Jurkat, Clone E6-1 (cell line): ENCODE measurements at places on chromosomes 12 and 14.
A peak's percentile ranks its signal among the peaks of the same experiment; 100 is the strongest.

GRCh38 chr12:86530996-86531655 lies 274.9 kb upstream of the MGAT4C start:
- no peak for DNase-seq

DNA sequence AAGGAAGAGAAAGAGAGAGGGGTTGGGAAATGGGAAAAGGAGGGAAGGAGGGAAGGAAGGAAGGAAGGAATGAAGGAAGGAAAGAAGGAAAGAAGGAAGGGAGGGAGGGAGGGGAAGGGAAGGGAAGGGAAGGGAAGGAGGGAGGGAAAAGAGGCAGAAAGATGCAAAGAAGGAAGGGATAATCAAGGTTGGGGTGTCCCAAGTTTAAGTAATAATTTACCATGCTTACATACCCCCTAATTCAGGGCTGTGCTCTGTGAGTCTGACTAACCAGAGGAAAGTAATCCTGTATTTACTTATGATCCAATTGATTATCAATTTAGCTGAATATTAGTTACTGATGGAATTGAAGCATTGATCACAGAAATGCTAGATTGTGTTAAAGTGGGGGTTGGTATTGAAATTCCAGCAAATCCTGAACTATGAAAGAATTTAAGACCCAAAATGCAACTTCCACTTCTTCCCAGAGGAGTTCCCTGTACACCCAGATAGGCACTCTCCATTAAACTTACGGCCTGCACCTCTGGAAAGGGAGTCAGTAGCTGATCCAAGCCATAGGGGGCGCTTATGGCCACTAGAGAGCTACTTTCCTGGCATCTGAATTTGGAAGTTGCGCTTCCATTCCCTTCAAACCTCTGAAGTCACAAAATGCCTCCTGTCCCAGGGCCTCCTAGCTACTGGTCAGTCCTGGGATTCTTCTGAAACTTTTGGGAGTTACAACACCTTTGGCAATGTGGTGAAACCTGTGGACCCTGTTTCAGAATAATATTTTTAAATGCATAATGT lies 162.7 kb upstream of the PWP1 start:
- no peak for DNase-seq

DNA sequence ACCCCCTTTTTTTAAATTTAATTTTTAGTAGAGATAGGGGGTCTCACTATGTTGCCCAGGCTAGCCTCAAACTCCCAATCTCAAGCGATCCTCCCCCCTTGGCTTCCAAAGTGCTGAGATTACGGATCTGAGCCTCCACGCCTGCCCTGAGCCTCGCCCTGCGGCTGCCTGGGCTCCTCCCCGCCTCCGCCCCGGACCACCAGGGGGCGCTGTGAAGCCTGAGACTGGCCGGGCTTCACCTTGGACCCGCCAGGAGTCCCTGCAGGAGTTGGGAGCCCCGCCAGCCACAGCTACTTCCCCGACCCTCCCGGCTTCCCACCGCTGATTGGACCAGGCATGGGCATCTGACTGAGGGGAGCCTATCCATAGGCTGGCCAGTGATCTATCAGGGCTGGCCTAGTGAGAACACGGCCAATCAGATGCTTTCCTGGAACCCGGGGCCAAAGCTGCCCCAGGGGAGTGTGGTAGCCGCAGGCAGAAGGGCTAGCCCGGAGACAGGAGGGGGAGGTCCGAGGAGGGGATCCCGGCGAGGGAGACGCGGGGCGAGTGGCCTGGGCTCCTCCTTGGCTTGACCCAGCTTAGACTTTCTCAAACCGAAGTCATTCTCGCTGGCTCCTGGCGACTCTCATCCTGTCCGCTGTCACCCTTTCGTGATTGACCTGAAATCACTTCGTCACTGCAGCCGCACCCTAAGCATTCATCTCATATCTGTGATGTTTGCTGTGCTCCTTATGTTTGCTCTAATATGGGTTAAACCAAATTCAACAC lies 15.1 kb upstream of the ANKRD9 start:
- DNase-seq: peak; percentile 96

GRCh38 chr14:35123388-35123703 lies 994 bp downstream of the PRORP start:
- DNase-seq: no peak

DNA sequence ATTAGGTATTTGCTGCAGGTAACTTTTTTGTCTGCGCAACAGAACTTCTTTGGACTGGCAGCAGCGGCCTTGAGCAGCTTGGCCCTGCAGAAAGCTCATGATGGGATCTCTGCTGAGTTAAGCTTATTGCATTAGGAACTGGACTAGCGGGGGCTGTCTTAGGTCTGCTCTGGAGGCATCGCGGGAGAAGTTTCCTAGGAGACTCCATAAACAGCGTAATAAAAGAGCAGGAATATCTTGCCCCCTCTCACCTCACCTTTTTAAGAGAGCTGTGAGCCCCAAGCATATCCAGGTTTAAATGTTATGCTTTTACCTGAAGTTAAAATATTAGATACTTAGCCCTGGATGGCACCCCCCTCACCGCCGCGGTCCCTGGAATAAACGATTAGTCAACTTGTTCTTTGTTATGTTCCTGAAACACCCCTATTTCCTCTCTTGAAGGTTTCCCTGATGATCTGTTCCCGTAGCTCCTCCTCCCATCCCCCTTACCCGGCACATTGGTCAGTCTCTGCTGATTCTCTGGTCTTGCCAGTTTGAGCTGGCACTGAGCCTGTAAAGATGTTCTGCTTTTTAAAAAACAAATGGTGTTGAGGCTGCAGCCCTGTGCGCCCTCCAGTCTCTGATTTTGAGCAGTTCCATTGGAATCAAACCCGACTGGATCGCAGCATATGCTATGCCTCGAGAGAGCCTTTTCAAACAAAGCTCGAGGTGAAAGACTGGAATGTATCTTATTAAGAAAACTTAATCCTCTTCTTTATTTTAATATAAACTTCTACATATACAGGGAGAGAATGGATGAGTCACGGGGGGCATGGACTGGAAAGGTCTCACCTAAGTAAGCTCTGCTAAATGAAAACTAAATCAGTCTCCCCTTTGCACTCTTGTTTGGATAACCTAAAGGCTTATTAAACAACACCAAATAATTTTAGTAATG lies 1.9 kb downstream of the MLXIP start:
- no peak for DNase-seq

- DNase-seq: no peak
Observed at GRCh38 chr12:88566430-88566829, 13.8 kb downstream of the KITLG start.

DNA sequence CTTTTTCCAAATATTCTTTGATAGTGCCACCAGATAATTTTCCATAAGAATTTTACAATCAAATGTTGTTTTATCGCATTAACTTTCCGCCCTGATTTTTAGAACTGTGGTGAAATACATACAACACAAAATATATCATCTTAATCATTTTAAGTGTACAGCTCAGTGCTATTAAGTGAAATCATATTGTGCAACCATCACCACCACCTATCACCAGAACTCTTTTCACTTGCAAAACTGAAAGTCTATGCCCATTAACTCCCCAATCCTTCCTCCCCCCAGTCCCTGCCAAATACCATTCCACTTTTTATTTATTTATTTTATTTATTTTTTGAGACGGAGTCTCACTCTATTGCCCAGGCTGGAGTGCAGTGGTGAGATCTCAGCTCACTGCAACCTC lies 36.6 kb downstream of the CDKL1 start:
- DNase-seq: no peak

- no peak for DNase-seq
Observed at GRCh38 chr12:50633955-50634354, 129.2 kb downstream of the DIP2B start.

- no peak for DNase-seq
Observed at GRCh38 chr12:115412831-115413230, 728.9 kb upstream of the TBX3 start.

DNA sequence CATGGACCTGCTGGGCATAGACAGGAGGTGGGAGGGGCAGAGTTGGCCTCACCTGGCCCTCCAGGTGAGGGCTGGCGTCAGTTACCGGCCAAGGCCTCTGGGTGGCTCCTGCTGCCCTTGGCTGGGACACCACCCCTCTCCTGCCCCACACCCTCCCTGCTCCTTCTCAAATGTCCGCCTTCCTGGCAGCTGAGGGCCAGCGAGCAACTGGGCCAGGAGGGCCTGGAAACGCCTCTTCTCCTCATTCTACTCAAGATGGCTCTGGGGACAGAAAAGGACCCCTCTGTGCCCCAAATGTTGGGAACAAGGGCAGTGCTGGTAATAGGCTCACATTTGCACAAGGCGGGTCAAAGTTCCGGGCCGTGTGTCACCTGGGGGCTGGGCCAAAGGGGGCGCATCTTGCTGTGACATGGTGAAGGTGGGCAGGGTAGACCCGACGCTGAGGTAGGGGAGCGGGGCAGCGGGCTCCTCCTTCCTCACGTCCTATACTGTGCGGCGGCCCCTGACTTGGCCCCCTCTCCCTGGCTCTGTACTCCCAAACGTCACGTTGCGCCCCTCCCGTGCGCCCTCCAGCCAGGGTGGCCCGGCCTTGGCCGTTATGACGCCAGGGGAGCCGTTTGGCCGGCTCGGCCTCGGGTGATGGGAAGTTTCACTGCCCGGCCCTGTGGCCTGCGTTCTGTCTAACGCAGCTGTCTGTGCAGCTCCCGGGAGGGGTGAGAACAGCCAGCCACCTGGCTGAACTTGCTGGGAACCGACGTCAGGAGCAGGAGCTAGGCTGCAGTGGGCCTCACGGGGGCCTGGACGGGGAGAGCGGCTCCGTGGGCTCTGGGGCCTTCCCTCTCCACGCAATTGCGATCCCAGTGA lies 18.0 kb upstream of the DLK1 start:
- no peak for DNase-seq

DNA sequence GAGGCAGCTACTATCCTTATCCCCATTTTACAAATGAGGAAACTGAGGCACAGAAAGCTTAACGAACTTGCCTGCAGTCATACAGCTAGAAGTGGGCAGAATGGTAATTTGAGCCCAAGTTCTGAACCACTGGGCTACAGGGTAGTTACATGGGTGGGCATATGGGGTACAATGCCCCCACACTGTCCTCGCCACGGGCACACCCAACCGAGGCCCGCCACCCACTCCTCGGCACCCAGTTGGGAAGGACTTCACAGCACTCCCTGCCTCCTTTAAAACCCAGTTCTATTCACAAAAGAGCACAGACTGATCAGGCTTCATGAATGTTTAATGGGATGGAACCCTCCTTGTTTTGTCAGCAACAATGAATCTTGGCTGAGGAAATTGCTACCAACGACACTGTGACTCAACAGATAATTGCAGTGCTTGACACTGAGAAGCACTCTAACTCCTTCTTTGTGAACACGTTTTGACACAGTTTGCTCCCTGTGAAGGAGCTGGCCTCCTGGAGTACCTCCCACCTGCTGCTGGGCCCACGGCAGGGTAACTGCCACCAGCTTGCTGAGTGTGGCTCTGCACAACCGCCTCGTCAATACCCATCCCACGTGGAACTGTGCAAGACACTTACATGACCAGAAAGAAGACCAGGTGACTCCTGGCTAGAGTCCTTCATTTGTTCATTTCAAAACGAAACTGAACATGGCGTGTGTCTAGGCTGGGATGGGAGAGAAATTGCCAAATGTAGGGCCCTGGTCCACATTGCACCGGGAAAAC lies 63.5 kb downstream of the CLMN start:
- no peak for DNase-seq

- DNase-seq: no peak
Observed at GRCh38 chr12:16093825-16094224, 182.7 kb downstream of the DERA start.

DNA sequence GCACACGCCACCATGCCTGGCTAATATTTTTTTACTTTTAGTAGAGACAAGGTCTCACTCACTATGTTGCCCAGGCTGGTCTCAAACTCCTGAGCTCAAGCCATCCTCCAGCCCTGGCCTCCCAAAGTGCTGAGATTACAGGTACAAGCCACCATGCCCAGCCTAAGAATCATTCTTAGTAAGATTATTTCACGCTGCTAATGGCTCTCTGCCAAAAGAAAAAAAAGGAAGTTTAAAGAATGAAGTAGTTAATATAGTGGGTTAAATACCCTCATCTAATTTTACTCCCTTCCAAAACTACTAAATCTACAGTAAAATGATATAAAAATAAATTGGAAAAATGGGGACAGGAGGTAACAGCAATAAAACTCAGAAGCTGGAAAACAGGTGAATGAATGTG lies 2.6 kb downstream of the ETFRF1 start:
- no peak for DNase-seq

- peak; percentile 51 for DNase-seq
Observed at GRCh38 chr12:32455607-32456071, 56.3 kb downstream of the FGD4 start.

- DNase-seq: no peak
Observed at GRCh38 chr12:11882301-11883019, 188.3 kb upstream of the BCL2L14 start.

DNA sequence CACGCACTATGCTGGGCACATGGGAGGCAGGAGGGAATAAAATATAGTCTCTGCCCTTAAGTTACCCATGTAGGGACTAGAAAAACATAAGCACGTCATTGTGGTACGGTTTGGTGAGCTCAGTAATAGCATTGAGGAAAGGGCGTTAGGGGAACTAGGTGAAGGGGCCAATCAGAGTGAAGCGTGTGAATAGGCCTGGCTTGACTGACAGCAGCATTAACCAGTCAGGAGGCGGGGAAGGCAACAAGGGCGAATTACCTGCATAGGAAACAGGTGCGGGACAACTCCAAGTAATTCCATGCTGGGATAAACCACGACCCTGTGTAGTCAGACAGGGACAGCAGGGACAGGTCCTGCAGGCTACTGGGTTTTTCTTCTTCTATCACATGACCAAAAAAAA lies 107.7 kb downstream of the UNC79 start:
- peak; percentile 70 for DNase-seq

GRCh38 chr14:68145036-68145435 lies 325.5 kb downstream of the RAD51B start:
- DNase-seq: no peak

DNA sequence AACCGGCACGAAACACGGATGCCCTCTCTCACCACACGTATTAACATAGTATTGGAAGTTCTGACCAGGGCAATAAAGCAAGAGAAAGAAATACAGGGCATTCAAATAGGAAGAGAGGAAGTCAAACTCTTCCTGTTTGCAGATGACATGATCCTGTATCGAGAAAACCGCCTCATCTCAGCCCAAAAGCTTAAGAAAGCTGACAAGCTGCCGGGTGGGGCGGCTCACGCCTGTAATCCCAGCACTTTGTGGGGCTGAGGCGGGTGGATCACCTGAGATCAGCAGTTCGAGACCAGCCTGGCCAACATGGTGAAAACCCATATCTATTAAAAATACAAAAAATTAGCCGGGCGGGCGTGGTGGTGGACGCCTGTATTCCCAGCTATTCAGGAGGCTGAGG lies 17.7 kb downstream of the OR6S1 start:
- no peak for DNase-seq
